ENCODE measurements at places on chromosomes 16 and 17.

GRCh38 chr17:80519091-80519781 lies 25.4 kb upstream of the RPTOR start:
- DNase-seq = no peak

DNA sequence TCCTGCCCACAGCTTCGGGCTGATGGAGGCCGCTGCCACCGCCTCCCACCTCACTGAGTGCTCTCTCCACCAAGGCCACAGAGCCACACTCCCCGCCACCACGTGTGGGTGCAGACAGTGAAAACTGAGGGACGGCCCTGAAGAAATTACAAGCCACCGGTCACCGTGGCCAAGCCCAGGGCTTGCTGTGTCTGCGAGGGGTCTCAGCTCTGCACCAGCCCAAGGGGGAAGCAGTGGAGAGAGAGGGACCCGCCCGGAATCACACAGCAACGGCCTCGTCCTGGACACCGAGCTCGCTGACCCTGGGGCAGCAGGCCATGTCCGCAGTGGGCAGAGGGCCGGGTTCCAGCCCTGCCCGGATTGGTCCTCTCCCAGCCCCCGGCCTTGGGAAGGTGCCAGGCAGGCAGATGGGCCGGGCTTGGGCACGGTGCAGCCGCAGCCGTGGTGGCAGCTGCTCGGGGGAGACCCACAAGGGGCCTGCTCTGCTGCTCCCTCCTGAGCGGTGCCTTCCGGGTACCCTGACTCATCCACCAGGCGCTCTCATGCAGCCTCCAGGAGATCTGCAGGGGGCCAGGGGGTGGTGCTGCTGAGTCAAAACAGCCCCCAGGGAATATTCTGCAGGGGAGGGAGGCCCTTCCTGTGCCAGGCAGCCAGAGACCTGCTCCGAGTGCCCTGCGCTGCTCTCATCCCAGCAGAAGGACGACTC lies 52.0 kb downstream of the CBFA2T3 start:
- DNase-seq = no peak

- DNase-seq = no peak
These were observed 141.1 kb downstream of the GSG1L start for GRCh38 chr16:27922433-27922832.

DNA sequence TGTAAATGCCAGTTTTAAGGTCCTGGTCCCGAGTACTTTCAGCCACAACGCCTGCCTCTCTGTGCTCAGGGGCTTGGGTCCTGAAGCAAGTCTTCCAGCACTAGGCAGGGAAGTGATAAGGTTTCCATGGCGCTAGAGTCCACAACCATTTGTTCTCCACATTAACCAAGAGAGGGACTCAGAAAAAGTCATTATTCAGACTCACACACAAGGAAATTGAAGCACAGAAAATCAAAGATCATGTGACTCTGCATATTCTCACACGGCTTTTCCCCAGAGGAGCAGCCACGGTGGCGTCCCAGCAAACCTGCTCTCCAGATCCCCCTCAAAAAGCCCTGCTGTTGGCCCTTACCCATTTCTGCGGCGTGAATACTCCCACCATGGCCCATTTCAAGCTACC lies 9.7 kb downstream of the ENPP7 start:
- peak; percentile 15 for DNase-seq

DNA sequence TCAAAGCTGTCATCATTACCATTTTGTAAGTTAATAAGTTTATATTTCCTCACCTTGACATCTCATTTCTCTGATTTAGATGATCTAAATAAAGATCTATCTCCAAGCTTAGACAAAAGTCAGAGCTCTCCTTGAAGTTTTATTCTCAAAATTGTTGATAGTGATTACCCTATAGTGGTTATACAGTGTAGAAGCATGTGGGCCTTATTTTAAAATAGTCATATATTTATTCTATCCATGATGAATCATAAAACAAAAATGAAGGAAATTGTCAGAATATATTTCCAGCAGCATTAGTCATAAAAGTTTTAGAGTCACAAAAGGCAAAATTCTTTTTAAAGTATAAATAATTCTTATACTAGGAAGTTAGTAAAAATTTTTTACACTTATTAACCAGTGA lies 49.0 kb downstream of the RHOT1 start:
- no peak for DNase-seq

GRCh38 chr17:15913826-15914225 lies 31.1 kb upstream of the ADORA2B start:
- no peak for DNase-seq

Data from NCI-H774 (cell line).